ENCODE measurements at places on chromosomes 4 and X. TPM values are rescaled to one million over a fixed set of nuclear protein-coding genes. Genes with fewer than 3 reads are reported as not detected.

The CXCL13 gene
- not detected for total RNA-seq

DNA sequence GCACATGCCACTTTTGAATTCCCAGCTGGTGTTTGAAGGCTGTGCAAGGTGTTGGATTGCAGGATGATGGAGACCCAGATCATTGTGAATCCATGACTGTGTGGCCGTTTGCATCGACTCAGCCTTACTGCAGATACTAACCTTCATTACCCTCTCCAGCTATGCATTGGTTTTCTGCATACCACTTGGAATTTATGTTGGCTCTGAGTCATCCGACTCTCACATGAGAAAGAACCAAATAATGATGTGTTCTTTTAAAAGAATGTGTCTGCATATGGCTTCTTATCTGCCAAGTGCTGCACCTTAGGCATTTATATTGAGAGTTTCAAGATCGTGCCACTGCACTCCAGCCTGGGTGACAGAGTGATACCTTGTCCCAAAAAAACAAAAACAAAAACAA is 106.7 kb upstream of the PRKX start:
- H3K36me3 ChIP-seq = peaks cover 15% of the 10 kb centered on the region
- no peaks in the 10 kb centered on the region for H3K27me3 ChIP-seq
- peaks cover 27% of the 10 kb centered on the region for H3K4me1 ChIP-seq
- peak overlapping the region; percentile 75 for H3K27ac ChIP-seq
- DNase-seq = peak; percentile 74
- H3K4me3 ChIP-seq = peak overlapping the region; percentile 53

DNA sequence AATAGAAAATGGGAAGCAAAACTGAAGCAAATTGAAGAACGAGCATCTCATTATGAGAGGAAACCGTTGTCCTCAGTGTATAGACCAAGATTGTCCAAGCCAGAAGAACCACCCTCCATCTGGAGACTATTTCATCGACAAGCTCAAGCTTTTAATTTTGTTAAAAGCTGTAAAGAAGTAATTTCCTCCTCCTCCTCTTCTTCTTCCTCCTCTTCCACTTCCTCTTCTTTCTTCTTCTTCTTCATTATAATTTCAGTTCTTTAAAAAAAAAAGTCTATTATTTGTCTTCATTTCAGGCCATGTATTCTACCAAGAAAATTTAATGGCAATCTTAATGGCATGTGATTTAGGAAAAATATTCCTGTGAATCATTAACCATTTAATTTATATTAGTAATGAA is 7.6 kb downstream of the PRIMPOL start:
- no peaks in the 10 kb centered on the region for H3K27me3 ChIP-seq
- no peak overlapping the region for H3K27ac ChIP-seq
- DNase-seq = no peak

The AMER1 gene
- total RNA-seq = 1.8 TPM

DNA sequence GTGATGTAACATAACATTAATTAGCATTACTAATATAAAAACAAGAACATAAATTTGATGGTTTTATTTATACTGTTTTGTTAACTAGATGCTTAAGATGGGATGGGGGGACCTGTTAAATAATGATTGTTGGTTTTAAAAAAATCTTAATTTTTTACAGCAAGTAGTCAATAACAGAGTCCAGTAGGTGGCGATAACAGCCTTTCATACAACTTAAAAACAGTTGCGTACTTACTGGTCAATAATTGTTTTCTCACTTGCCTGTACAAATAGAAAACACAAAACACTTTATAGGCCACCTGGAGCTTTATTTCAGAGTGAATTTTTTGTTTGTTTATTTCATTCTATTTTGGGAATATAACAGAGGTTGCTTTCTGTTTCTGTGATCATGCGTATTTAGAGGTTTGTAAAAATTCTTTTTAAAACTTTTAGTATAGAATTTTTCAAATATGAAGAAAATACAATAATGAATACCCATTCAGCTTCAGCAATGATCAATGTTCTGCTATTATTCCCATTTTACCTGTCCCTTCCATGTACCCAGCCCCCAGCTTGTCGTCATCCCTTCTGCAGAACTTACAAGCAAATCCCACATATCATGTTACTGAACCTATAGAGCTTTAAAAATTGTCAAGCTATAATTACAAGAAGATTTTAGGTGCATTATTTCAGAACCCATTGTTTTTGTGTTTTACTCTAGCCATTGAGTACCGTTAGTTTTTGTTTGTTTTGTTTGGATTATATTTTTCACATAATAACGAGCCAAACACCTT is 97.1 kb downstream of the MRPL1 start:
- no peak overlapping the region for H3K4me3 ChIP-seq
- peak; percentile 48 for DNase-seq
- no peak overlapping the region for H3K27ac ChIP-seq
- peaks cover 2% of the 10 kb centered on the region for H3K36me3 ChIP-seq

GRCh38 chr4:89598602-89599001 is 238.4 kb downstream of the SNCA start:
- no peaks in the 10 kb centered on the region for H3K4me1 ChIP-seq
- no peak overlapping the region for H3K27ac ChIP-seq
- H3K27me3 ChIP-seq = no peaks in the 10 kb centered on the region
- no peaks in the 10 kb centered on the region for H3K36me3 ChIP-seq
- DNase-seq = peak; percentile 4

GRCh38 chrX:13487731-13488505 is 81.5 kb upstream of the EGFL6 start:
- peak overlapping the region; percentile 45 for H3K4me3 ChIP-seq
- no peaks in the 10 kb centered on the region for H3K36me3 ChIP-seq
- H3K27me3 ChIP-seq = no peaks in the 10 kb centered on the region
- DNase-seq = peak; percentile 87
- peaks cover 41% of the 10 kb centered on the region for H3K4me1 ChIP-seq
- H3K27ac ChIP-seq = peak overlapping the region; percentile 98

The MAMLD1 gene
- total RNA-seq = 3.9 TPM

The FAM9C gene
- total RNA-seq = not detected

DNA sequence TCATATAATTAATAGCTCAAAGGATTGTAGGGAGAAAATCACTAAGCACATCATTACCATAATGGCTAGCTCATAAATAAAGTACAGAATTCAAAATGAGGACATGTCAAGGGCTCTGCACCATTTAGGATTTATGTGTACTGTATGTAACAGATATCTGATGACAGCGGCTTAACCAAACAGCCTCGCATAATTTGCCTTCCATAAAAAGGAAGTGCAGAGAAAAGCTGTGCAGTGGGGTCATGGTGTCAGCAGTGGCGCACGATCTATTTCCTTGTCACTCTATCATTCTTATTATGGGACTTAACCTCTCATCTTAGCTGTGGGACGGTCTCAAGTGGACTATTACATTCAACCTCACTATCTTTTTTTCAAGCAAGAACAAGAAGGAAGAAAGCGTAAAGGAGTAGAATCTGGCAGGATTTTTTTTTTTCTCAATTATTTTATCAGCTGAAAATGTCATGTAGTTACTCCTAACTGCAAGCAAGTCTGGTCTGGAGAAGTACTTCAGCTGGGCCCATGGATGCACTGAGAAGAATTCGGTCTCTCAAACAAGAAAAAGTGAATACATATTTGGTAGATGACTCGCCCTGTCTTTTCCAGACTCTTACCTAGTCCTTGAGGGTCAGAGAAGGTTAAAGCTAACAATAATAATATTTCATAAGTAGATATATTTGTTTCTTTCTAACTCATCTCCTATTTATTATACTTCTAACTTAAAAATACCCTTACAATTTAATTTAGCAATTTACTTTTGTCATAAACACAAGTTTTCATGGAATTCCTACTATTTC is 94.6 kb downstream of the COX18 start:
- H3K4me3 ChIP-seq = peak overlapping the region; percentile 57
- H3K27me3 ChIP-seq = peaks cover 2% of the 10 kb centered on the region
- H3K27ac ChIP-seq = peak overlapping the region; percentile 78
- no peaks in the 10 kb centered on the region for H3K36me3 ChIP-seq
- DNase-seq = peak; percentile 30

The SEC24D gene
- total RNA-seq = 181 TPM

DNA sequence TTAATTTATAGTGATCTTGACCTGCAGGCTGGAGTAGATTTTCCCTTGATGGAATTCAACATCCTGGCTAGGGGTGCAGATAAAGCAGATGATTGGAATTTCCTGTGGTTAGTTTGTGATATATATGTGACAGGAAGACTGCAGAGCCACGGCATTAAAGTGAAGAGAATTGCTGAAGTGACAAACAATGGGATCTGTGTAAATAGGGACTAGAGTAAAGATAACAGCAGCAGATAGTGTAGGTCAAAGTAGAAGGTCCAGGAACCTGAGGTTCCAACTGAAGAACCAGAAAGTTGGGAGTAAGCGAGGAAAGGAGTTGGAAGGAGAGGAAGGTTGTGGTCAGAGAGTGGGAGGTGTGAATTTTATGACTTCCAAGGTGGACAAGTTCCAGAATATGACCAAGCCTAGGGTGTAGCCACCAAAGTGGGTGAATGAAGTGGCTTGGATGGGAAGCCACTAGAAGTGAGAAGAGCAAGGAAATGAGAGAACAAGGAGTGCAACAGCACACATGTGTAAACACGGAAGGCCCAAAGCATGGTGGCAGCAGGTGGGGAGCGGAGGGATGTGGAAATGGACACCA is 325.0 kb downstream of the RAB28 start:
- H3K36me3 ChIP-seq = peaks cover 7% of the 10 kb centered on the region
- no peaks in the 10 kb centered on the region for H3K27me3 ChIP-seq
- no peak overlapping the region for H3K27ac ChIP-seq
- no peak for DNase-seq
- H3K4me3 ChIP-seq = no peak overlapping the region

GRCh38 chrX:134406356-134407064 is 53.5 kb upstream of the HPRT1 start:
- H3K36me3 ChIP-seq = no peaks in the 10 kb centered on the region
- no peaks in the 10 kb centered on the region for H3K4me1 ChIP-seq
- H3K27ac ChIP-seq = 0 out of 2 replicates have a peak overlapping the region, but pooled peaks have one; percentile 5
- DNase-seq = no peak
- no peaks in the 10 kb centered on the region for H3K27me3 ChIP-seq

The HSD17B13 gene
- not detected for total RNA-seq

The CLCN4 gene
- not detected for total RNA-seq
